ENCODE measurements at places on chromosomes 4 and X. TPM values are rescaled to one million over a fixed set of nuclear protein-coding genes. Genes with fewer than 3 reads are reported as not detected.

- H3K27me3 ChIP-seq, result no peaks in the 10 kb centered on the region
- DNase-seq, result no peak
- H3K4me3 ChIP-seq, result no peak overlapping the region
- H3K4me1 ChIP-seq, result no peaks in the 10 kb centered on the region
- H3K27ac ChIP-seq, result no peak overlapping the region
Measured at GRCh38 chr4:43690116-43690515, 758.5 kb downstream of the KCTD8 start.

- H3K27me3 ChIP-seq, result no peaks in the 10 kb centered on the region
- H3K36me3 ChIP-seq, result peaks cover 4% of the 10 kb centered on the region
- no peak for DNase-seq
- no peak overlapping the region for H3K27ac ChIP-seq
- H3K4me3 ChIP-seq, result no peak overlapping the region
Measured at GRCh38 chr4:80010316-80010715, 62.7 kb downstream of the ANTXR2 start.

DNA sequence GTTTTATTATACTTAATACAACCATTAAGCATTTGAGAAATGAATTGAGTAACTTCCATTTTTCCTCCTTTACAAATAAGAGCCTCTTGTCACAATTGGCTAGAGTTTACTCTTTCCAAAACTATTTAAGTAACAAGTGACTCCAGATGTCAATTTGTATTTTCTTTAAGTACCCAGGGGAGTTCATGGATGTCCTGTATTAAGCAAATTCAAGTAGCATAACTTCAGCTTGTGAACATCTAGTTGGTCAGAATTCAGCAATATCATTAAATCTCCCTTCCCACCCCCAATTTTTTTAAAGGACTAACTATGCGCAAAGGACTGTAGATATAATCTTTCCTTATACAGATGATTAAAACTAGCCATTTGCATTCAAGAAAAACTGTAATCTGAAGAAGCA is 1.4 kb upstream of the ADGRL3 start:
- peaks cover 10% of the 10 kb centered on the region for H3K27me3 ChIP-seq
- no peak for DNase-seq
- no peak overlapping the region for H3K27ac ChIP-seq
- H3K4me3 ChIP-seq, result no peak overlapping the region
- no peaks in the 10 kb centered on the region for H3K36me3 ChIP-seq

DNA sequence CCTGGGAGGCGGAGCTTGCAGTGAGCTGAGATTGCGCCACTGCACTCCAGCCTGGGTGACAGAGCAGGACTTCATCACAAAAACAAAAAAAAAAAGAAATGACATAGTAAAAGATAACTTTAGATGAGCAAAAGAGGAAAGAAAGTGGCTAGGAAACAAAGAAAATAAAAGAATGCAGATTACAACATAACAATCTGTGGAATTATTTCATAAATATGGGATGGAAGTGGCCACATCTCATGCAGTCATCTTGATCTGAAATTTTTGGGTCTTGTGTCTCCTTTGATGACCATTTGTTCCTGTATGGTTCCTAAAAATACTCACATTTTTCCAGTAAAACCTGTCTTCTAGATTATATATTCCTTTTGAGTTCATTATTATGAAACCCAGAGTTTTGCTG is 271.4 kb downstream of the SPRY1 start:
- no peaks in the 10 kb centered on the region for H3K4me1 ChIP-seq
- no peak for DNase-seq
- no peaks in the 10 kb centered on the region for H3K27me3 ChIP-seq
- no peak overlapping the region for H3K4me3 ChIP-seq
- H3K27ac ChIP-seq, result no peak overlapping the region

GRCh38 chr4:1554876-1555265 is 129.2 kb downstream of the FAM53A start:
- H3K4me3 ChIP-seq, result no peak overlapping the region
- H3K4me1 ChIP-seq, result peaks cover 8% of the 10 kb centered on the region
- H3K27me3 ChIP-seq, result no peaks in the 10 kb centered on the region
- DNase-seq, result no peak
- H3K27ac ChIP-seq, result no peak overlapping the region

GRCh38 chr4:91123742-91124141 is 996.5 kb downstream of the CCSER1 start:
- H3K27me3 ChIP-seq, result no peaks in the 10 kb centered on the region
- no peak overlapping the region for H3K27ac ChIP-seq
- no peaks in the 10 kb centered on the region for H3K36me3 ChIP-seq
- H3K4me3 ChIP-seq, result no peak overlapping the region
- no peak for DNase-seq

DNA sequence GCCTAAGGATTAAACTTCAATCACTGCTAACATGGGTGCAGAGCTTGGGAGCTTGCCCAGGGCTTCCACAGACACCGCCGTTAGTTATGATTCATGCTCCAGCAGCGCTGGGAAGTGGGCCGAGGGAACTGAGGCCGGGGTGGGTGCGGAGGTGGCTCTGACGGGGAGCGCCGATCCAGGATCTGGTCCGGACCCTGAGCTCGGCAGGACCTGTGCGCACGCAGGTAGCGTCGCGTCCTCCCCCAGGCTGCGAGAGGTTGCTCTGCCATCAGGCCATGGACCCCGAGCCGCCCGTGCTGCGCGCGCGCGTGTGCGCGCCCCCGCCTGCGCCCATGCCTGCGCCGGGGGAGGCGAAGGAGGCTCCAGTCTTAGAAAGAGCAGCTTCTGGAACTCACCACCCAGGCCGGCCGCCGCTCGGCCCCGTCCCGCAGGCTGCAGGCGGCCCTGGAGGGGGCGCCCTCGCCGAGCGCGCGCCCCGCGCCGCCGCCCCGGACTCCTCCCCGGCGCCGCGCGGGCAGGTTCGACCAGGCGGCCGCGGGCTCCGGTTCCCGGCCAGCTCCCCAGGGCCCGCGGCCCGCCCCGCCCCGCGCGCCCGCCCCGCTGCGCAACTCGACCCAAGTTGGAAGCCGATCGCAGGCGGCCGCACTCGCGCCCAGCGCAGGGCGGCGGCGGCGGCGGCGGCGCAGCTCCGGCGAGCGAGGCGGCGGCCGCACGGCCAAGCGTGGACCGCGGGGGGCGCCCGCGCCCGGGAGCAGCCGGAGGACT is 732 bp upstream of the ADRA2C start:
- peak overlapping the region; percentile 29 for H3K4me3 ChIP-seq
- DNase-seq, result no peak
- no peak overlapping the region for H3K27ac ChIP-seq

GRCh38 chr4:151807220-151807619 is 46.4 kb upstream of the GATB start:
- H3K4me1 ChIP-seq, result no peaks in the 10 kb centered on the region
- H3K36me3 ChIP-seq, result no peaks in the 10 kb centered on the region
- H3K27me3 ChIP-seq, result no peaks in the 10 kb centered on the region

DNA sequence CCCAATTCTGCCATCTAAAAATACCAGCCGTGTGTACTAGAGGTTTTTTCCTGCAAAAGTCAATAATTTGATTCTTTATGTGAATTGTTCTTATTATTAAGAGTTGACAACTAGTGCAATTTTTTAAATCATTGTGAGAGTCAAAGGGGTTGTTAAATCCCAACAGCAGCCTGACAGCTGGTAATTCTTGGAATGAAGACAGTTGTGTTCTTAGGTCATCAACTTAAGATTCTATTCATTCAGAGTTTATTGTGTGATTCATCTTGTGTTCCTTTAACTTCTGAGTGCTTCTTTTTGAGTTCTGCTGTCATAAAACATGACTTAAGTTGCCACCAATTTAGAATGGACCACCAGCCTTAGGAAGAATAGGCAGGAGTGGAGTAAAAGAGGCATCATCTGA is 329.0 kb downstream of the NAF1 start:
- DNase-seq, result no peak
- H3K4me3 ChIP-seq, result no peak overlapping the region
- H3K27ac ChIP-seq, result no peak overlapping the region
- H3K36me3 ChIP-seq, result no peaks in the 10 kb centered on the region
- H3K4me1 ChIP-seq, result no peaks in the 10 kb centered on the region
- no peaks in the 10 kb centered on the region for H3K27me3 ChIP-seq

DNA sequence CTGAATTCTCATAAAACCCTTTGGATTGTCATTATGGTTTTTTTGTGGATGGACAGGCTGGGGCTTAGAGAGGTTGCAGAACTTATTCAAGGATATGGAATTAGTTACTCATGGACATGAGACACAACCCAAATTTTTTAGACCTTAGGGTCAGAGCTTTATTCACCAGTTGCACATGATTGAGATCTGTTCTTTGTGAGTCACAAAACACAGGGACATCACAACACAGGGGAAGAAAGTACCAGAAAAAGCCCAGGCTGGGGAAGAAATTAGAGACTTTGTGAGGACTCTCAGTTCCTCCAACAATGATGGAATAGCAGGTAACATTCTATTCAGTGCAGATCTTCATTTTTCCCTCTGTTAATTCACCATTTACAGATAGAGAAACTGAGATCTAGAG is 602.4 kb upstream of the CPEB2 start:
- DNase-seq, result no peak
- H3K27ac ChIP-seq, result no peak overlapping the region
- H3K36me3 ChIP-seq, result no peaks in the 10 kb centered on the region
- H3K4me3 ChIP-seq, result no peak overlapping the region

DNA sequence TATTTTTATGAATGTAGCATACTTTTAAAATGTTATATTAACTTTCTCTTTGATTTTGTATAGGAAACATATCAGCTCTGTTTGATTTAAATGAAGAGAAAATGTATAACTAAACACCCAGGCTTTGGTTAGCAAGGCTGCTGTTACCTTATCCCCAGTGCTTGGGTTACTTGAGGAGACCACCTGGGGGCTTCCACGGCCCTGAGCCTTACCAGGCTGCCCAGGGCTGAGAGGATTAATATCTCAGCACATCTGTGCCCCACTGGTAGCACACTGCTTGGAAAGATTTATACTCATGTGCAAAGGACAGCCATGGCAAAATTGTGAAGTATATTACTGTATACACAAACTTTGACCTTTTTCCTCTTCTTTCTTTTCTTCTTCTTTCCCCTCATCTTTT is 752.9 kb downstream of the RAPGEF2 start:
- H3K27ac ChIP-seq, result no peak overlapping the region
- H3K4me3 ChIP-seq, result no peak overlapping the region
- no peaks in the 10 kb centered on the region for H3K27me3 ChIP-seq

GRCh38 chr4:186200516-186200915 is 9.1 kb downstream of the CYP4V2 start:
- H3K36me3 ChIP-seq, result no peaks in the 10 kb centered on the region
- no peaks in the 10 kb centered on the region for H3K27me3 ChIP-seq
- DNase-seq, result no peak
- no peaks in the 10 kb centered on the region for H3K4me1 ChIP-seq
- no peak overlapping the region for H3K4me3 ChIP-seq
- H3K27ac ChIP-seq, result no peak overlapping the region

GRCh38 chr4:36326476-36327029 is 45.1 kb downstream of the DTHD1 start:
- no peaks in the 10 kb centered on the region for H3K27me3 ChIP-seq
- H3K4me3 ChIP-seq, result no peak overlapping the region
- no peak overlapping the region for H3K27ac ChIP-seq
- no peaks in the 10 kb centered on the region for H3K36me3 ChIP-seq
- no peak for DNase-seq

- H3K36me3 ChIP-seq, result peaks cover 30% of the 10 kb centered on the region
- no peak overlapping the region for H3K27ac ChIP-seq
- no peak overlapping the region for H3K4me3 ChIP-seq
- DNase-seq, result no peak
Measured at GRCh38 chr4:7857238-7857701, 82.4 kb downstream of the AFAP1 start.

GRCh38 chrX:38880296-38880854 is 79.1 kb downstream of the MID1IP1 start:
- no peaks in the 10 kb centered on the region for H3K27me3 ChIP-seq
- H3K36me3 ChIP-seq, result no peaks in the 10 kb centered on the region
- no peak overlapping the region for H3K4me3 ChIP-seq
- DNase-seq, result no peak
- H3K27ac ChIP-seq, result no peak overlapping the region
- no peaks in the 10 kb centered on the region for H3K4me1 ChIP-seq

- H3K27ac ChIP-seq, result no peak overlapping the region
- no peaks in the 10 kb centered on the region for H3K36me3 ChIP-seq
- no peak overlapping the region for H3K4me3 ChIP-seq
- H3K4me1 ChIP-seq, result no peaks in the 10 kb centered on the region
- H3K27me3 ChIP-seq, result no peaks in the 10 kb centered on the region
Measured at GRCh38 chr4:137387924-137388323, 144.4 kb downstream of the PCDH18 start.

- no peak overlapping the region for H3K4me3 ChIP-seq
- H3K27me3 ChIP-seq, result no peaks in the 10 kb centered on the region
Measured at GRCh38 chr4:184617600-184618196, 31.5 kb downstream of the CASP3 start.

DNA sequence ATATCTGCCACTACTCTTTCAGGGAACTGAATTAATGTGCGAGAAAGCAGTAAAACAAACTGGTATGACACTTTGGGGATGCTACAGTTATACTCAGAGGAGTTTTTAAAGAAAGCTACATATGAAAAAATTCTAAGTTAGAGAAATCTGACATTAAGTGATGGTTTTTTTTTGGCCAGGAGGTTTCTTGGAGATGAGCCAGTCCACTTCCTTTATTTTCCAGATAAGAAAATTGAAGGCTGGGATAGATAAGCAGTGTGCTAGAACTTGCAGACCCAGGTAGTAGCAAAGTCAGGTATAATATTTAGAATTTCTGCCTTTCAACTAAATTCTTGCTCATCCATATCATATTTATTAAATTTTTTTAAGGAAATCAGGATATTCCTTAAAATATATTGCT is 106.8 kb downstream of the FAT4 start:
- H3K4me1 ChIP-seq, result no peaks in the 10 kb centered on the region
- no peak overlapping the region for H3K27ac ChIP-seq
- no peaks in the 10 kb centered on the region for H3K27me3 ChIP-seq
- H3K4me3 ChIP-seq, result no peak overlapping the region
- no peak for DNase-seq
- H3K36me3 ChIP-seq, result no peaks in the 10 kb centered on the region

DNA sequence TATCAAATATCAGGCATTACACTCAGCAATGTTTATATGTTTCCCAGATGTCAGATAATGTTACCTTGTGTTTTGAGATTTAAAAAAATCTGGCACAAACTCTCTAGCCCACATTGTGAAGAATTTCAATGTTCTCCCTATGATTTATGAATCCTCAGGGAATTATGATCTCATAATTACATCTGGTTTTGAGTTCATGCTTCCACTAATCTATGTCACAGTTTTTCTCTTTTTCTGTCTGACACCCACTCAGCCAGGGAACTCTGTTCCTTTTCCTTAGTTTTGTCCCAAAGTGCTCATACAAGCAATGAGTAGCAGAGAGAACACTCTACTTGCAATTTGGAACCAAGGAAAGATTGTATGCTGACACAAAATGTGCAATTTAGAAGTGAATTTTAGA is 212.1 kb upstream of the POF1B start:
- H3K4me3 ChIP-seq, result no peak overlapping the region
- no peak for DNase-seq
- no peaks in the 10 kb centered on the region for H3K36me3 ChIP-seq
- H3K4me1 ChIP-seq, result no peaks in the 10 kb centered on the region
- no peak overlapping the region for H3K27ac ChIP-seq
- H3K27me3 ChIP-seq, result no peaks in the 10 kb centered on the region

GPR143 gene
- not detected for total RNA-seq

ADGRG4 gene
- not detected for total RNA-seq

GABRB1 gene
- not detected for total RNA-seq

CCSER1 gene
- 0.05 TPM for total RNA-seq

LUZP4 gene
- not detected for total RNA-seq

RADX gene
- total RNA-seq, result 5.2 TPM

EGFL6 gene
- not detected for total RNA-seq

APEX2 gene
- 32.3 TPM for total RNA-seq

MTNR1A gene
- 0.23 TPM for total RNA-seq

GDPD2 gene
- 0.33 TPM for total RNA-seq

TEX28 gene
- not detected for total RNA-seq

RAB33A gene
- total RNA-seq, result 2.2 TPM
